ENCODE measurements at places on chromosomes 1 and 21.

DNA sequence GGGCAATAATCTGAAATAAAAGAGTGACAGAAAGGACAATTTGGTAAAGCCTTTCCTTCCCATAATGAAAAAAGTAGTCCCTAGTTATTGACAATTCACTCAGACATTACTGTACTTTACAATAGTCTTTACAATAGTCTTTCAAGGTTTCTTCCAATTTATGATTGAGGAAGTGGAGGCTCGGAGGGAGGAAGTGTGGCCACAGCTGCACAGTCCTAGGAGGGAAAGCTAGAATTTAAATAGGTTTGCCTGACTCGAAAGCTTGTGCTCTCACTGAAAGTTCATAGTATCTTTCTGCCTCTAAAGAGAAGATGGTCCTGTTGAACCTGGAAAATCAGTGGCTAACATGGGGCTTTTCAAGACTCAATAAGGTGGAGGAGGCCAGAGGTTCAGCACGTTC, 203.2 kb downstream of the SDCCAG8 start:
- no peak for DNase-seq

DNA sequence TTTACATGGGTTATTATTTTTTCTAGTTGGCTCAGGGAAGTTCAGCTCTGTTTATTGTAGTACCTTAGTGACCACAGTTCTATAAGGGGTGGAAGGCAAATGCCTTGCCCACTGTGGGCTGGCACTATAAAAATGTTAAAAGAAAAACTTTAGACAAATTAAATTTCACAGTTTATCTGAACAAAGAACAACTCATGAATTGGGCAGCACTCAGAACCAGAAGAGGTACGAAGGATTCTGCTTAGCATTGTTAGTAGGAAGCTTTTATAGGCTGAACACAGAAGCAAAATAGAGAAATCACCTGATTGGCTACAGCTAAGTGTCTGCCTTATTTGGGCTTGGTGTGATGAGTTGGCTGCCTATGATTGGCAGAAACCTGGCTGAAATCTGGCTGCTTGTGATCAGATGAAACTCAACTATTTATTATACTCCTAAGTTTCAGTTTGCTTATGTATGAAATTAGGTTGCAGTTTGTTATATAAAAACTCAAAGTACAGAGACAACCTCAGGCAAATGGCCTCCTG, 35.8 kb upstream of the SLC35D1 start:
- DNase-seq: no peak

- no peak for DNase-seq
Measured at GRCh38 chr1:57385336-57385735, 38.5 kb downstream of the DAB1 start.

- DNase-seq: no peak
Measured at GRCh38 chr1:9652379-9653209, 1.1 kb downstream of the PIK3CD start.

- DNase-seq: no peak
Measured at GRCh38 chr1:3367376-3367775, 87.1 kb upstream of the ARHGEF16 start.

GRCh38 chr1:217554849-217555248, 76.0 kb downstream of the GPATCH2 start:
- DNase-seq: no peak

DNA sequence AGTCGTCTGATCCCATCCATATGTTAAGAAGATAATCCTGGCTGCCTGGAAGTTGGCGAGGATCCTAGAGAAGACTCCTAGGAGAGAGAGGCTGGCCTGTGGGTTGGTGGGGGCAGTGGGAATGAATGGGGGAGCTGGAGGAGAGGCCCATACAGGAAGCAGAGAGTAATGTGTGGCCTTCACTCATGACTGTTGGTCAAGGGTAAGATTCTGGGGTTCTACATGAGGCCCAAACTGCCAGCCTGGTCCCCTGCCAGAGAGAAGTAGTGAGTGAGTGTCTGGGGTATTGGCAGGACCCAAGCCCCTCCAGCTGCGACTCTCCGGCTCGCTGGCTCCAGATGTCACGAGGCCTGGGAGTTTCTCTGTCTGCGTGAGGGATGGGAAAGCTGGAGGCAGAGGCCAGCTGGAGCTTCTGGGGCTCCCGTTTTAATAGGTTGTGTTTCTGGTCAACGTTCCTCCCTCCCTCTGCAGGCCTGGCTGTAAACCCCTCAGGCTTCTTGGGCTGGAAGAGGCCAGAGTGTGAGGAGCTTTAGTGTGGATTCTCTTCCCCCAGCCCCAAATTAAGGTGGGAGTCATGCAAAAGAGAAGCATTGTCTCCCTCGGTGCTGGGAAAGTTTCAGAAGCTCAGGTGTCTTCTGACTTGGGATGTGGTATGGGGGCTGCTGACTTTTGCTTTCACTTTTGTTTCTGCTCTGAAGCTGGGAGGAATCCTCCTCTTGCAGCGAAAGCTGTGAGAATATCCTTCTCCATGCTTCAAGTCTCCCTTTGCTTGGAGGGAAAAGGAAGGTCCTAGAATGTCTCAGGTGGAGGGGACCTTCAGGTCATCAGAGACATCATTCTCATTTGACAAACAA, 2.6 kb downstream of the TMEM51 start:
- no peak for DNase-seq

DNA sequence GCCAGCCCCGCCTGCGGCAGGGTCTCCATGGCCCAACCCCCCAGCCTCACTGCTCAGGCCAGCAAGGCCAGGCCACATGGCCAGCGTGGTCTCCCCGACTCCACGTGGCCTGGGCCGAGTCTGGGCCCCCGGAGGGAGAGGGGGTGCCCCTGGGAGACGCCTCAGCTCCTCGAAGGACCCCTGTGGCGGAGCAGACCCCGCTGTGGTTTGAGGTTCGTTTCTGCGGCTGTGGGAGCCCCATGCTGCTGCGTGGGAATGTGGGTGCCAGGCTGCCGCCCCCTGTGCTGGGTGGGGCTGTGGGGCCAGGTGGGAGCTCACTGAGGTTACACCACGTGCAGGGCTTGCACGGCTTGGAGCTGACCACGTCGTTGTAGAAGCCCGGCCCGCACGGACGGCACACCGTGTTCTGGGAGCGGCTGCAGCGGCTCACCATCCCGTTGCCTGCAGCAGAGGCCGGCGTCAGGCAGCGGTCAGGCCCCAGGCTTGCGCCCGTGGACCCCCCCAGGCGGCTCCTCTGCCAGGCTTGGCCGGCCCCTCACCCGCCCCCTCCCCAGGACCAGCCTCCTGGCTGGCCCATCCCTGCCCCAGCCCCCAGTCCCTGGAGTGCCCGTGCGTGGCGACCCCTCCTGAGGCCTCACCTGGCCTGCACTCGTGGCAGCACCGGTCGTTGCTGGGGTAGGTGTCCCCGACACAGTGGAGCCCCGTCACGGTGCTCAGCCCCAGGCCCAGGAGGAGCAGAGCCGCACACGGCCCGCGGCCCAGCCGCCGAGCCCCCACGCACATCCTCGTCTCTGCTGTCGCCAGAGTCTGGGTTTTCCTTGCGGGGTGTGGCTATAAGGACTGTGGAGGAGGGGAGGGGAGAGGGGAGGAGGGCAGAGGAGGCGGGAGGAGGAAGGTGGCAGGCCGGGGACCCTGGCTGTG, at the start of gene TNFRSF4:
TNFRSF4 (minus strand) TSS at position 809 of the 921 bp plus-strand sequence; CDS start at position 783, 26 bp downstream.
- no peak for DNase-seq

GRCh38 chr1:245248231-245248731, 93.5 kb downstream of the KIF26B start:
- no peak for DNase-seq

- DNase-seq: no peak
Measured at GRCh38 chr1:84345220-84345619, 43.7 kb downstream of the SAMD13 start.

DNA sequence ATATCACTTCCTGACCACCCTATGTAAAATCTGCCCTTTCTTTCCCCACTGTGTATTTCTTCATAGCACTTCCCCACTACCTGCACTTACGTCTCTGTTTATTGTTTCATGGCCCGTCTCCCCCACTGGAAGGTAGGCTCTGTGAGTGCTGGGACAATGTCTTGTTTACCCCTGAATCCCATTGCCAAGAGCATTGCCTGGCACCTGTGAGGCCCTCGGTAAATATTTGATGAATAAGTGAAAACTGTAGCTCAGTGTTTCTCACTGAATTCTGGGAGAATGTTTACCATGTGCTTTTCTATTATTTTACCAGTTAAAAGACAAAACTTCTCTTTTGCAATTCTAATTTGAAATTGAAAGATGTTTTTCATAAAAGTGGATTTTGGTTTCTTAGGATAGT, 11.8 kb downstream of the NFASC start:
- no peak for DNase-seq

DNA sequence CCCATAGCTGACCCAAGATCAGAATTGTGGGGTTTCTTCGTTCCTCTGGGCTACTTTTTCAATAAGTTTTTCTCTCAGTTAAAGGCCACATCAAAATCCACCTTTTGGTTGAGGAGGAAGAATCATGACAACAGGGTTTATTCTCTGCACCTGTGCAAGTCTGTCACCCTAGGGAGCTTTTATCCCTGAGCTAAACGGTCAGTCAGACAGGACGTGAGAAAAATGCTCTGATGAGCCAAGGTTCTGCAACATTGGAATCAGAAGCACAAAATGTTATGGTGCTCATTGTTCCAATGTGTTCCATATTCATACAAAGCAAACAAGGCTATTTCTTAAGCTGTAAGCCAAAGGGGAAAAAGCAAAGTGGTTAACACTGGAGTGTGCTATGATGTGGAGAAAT, 7.4 kb upstream of the ERICH3 start:
- peak; percentile 79 for DNase-seq

DNA sequence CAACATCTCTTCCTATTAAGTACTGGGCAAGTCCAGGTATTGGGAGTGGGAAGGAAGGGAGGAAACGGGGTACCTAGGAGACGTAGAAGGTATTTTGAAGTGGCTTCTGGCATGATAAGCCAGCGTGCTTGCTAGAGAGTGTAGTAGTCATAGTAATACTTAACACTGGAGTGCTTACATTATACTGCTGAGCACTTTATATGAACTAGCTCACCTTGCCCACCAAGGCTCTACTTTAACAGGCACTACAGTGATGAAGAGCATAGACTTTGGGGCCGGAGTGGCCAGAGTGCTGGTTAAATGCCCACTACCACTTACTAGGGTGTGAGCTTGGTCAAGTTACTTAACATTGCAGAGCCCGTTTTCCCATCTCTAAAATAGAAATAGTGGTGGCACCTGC, 61.7 kb downstream of the ACP6 start:
- DNase-seq: no peak

DNA sequence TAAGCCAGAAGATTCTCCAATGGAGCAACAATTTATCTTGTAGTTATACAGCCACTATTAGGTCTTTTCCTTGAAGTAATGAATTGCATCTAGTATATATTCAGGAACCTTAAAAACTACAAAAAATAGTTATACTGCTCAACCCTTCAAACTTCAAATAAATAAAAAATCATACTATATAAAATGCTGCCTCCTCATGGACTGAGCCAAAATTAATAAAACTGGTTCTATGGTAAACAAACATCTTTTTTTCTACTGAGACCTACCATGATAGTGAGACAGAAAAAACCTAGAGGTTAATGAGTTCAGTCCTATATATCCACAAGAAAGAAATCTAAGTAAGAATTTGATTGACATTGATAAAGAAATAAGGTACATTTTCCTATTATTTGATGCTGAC, 67.7 kb downstream of the GPATCH2 start:
- DNase-seq: no peak

- no peak for DNase-seq
Measured at GRCh38 chr1:195754874-195755273, 853.4 kb downstream of the KCNT2 start.

GRCh38 chr1:18748435-18748834, 111.0 kb downstream of the TAS1R2 start:
- DNase-seq: no peak

DNA sequence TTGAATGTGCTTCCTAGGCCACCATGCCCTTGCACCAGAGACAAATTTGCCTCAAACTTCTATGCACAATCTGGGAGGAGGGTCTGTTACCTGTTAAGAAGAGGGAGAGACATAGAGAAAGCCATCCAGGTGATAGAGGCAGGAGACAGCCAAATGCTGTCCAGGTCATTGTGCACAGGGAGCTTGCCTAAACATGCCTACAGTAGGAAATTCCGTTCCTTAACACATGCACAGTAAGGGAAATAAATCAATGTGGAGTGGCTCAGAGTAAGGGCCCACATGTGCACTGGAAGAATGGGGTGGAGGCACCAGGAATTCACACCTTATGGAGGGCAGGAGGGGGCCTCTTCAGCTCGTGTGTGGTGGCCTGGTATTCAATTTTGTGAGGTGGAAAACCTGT, 19.5 kb upstream of the CREG1 start:
- no peak for DNase-seq

DNA sequence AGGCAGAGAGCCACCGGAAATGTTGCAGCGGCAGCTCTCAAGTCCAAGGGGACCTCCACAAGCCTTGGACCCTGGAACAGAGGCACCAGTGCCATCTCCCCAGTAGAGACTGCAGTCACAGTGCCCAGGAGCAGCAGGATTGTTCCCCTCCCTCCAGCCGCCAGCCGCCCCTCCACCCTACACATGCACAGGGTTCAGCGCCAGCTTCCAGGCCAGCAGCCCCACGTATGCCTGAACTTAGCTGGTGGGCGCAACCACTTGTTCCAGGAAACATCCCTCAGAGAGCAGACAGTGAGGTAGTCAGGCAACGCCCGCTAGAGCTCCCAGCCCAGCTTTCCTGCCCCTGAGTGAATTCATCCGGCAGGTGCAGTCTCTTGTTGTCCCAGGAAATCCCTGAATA, 1098.1 kb upstream of the NCAM2 start:
- no peak for DNase-seq

DNA sequence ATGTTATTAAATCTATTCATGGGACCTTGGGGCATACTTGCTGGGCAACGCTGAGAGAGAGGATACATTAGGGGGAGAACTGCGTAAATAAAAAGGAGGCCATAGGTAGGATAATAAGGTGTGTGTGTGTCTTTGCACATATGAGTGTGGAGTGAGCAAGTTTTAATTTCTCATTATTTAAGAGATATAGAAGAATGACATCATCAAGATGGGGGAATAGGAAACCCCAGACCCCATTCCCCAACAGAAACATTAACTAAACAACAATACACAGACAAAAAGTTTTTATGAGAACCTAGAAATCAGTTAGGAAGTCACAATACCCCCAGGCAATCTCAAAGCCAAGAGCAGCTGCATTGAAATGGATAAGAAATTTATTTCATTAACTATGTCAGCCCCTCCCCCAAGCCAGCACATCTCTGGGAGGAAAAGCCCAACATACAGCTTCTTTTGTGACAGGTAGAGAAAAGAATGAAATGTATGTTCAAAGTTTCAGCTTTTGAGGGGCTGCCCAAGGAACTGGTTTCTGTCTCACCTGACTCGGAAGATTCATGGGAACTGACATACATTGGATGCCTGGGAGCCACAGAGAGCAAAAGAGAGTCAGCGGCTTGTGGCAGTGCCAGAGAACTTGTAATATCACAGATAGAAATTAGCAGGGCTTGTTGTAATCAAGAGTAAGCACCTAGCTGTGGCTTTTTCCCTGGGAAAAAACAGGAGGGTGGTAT, 234.3 kb upstream of the NFIA start:
- no peak for DNase-seq

GRCh38 chr1:44862829-44863401, 19.9 kb upstream of the PTCH2 start:
- no peak for DNase-seq

All from NCI-H187 treated with DMSO at 0.1 percent for 48 hours (cell line).